HuH-7.5 (cell line): ENCODE measurements at places on chromosomes 16 and 17.

- no peak for DNase-seq
Measured at GRCh38 chr17:77881545-77881944, 77.0 kb upstream of the TNRC6C start.

- DNase-seq = no peak
Measured at GRCh38 chr17:19651451-19652238, 3.1 kb downstream of the ALDH3A2 start.

- DNase-seq = no peak
Measured at GRCh38 chr17:72409405-72410002, 288.7 kb downstream of the SOX9 start.

- DNase-seq = no peak
Measured at GRCh38 chr16:78877114-78877655, 723.4 kb downstream of the MAF start.

DNA sequence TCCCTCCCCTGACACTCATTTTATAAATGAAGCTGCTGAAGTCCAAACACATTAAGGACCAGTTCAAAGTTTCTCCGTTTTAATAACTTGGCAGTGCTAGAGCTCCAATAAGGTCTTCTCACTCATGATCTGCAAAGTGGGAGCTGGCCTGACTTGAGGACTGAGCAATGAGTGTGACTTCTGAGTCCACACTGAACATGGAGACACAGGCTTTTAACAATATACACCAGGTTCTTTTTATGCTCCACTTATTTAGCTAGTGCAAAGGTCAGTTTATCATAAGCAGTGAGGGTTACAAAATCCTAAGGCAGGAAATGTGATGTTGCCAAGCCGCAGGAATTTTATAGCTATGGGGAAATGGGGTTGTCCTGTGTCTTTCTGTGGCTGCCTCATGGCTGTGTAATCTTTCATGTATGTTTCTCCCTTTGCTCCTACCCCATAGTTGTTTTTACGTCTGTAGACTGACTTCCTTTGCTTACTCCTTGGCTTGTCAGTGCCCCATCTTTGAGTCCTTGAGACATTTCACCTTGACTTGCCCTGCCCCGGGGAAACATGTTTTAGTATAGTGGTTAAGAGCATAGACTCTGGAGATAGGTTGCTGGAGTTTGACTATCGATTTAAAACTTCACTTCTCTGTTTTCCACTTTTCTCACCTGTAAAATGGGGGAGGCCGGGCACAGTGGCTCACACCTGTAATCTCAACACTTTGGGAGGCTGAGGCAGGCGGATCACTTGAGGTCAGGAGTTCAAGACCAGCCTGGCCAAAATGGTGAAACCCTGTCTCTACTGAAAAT, 12.2 kb upstream of the MMD start:
- peak; percentile 45 for DNase-seq

DNA sequence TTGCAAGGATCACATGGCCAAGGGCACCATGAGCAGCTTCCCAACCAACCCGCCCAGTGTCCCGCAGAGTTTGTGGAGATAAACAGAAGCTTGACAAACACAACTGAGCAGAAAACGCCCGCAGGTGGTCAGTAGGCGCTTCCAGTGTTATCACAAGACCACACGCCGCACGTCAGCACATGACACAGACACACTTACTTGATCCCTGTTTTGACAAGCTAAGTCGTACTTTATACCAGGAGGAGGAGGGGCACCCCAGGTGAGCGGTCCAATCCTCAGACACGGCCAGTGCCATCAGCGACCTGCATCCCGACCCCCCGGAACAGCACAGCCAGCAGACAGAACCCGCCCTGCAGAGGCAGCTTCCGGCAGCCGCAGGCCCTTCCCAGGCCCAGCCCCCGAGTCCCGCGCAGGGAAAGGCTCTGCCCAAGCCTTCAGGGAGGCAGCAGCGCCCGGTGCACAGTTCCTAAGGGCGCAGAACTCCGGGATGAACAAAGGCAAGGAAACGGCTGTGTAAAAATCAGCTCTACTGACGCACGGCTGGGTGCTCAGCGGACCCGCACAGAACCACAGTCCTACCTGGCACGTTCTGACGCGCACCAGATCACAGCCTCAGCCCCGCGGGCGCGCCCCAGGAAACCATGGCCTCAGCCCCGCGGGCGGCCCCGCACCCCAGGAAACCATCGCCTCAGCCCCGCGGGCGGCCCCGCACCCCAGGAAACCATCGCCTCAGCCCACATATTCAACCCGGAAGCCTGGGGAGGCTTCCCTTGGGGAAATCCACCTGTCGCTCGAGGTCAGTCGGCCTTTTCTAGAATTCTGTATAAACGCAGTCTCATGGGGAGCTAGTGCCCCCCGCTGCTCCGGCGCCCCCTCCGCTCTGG, 27.8 kb downstream of the AXIN1 start:
- no peak for DNase-seq

- DNase-seq = no peak
Measured at GRCh38 chr17:39563476-39563875, 44.2 kb downstream of the NEUROD2 start.

GRCh38 chr17:63095459-63095858, 129.4 kb downstream of the TANC2 start:
- no peak for DNase-seq
